ENCODE measurements at places on chromosomes 7 and 10. TPM values are rescaled to one million over a fixed set of nuclear protein-coding genes. Genes with fewer than 3 reads are reported as not detected.

DNA sequence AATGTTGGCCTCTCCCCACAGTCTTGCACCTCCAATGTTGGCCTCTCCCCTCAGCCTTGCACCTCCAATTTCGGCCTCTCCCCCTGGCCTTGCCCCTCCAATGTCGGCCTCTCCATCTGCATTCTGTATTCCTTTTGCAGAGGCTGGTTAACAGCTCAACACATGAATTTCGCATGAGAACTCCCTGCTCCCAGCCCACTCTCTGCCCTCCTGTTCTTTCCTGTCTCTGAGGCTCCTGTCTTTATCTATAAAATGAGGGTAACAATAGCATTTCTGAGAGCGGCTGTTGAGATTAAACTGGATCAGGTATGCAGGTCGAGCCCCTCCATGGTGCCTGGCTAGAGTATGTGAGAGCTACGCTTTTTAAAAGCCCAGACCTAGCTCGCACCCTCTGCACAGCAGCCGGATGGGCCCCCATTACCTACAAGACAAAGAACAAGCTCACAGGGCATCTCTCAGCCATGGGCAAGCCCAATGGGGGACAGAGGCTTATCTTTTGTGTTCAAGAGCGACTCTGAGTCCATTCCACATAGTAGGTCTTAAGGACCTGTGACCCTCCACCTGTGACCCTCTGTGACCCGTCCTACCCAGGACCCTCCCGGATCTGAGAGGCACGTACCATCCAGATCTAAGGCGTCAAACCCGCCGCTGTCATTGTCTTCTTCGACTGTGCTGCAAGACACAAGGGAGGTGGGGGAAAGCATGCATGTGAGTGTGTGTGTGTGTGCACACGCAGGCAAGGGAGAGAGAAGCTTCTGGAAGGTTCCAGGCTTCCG lies 82.2 kb upstream of the GNA12 start:
- H3K27me3 ChIP-seq: no peaks in the 10 kb centered on the region
- H3K36me3 ChIP-seq: peaks cover 58% of the 10 kb centered on the region
- H3K27ac ChIP-seq: no peak overlapping the region
- H3K4me3 ChIP-seq: no peak overlapping the region
- DNase-seq: no peak
- peaks cover 10% of the 10 kb centered on the region for H3K4me1 ChIP-seq

PTER gene
- 15.5 TPM for total RNA-seq

IRF5 gene
- 10.0 TPM for total RNA-seq

GRCh38 chr7:40213291-40213690 lies 78.5 kb downstream of the SUGCT start:
- H3K4me1 ChIP-seq: no peaks in the 10 kb centered on the region
- H3K36me3 ChIP-seq: no peaks in the 10 kb centered on the region
- no peak overlapping the region for H3K27ac ChIP-seq
- no peaks in the 10 kb centered on the region for H3K27me3 ChIP-seq
- H3K4me3 ChIP-seq: no peak overlapping the region

DNA sequence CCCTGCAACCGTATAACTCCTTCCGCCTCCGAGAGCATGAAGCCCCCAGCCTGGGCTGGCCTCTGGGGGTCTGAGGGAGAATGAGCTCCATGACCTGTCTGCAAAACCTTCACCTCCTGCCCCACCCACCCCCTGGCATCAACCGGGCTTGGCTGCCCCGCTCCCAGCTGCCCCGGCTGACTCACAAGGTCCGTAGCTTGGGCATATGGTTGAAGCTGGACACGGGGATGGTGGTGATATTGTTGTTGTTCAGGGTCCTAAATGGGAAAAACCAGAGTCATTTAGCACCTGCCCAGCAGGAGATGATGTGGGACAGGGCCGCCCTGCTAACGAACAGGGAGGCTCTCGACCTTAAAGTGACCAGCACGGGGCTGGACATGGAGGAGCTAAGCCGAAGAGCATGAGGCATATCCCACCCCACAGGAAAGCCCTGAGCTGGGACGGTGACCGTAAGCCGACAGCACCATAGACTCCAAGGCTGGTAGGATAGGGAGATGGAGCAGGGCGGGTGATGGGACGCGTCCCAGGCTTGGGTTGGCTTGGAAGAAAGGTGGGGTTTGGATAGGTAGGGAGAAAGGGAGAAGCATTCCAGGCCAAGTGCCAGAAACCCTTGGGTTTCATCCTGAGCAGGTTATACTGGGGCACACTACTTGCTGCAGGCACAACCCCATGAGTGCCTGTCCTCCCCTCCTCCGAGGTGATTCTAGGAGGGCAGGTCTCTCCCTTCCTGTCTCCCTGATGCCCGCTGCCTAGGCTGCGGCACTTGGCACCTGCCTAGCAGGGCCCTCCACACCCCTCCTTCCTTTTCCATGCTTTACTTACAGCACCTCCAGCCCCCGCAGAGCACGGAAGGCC lies 121.5 kb downstream of the SLIT1 start:
- no peaks in the 10 kb centered on the region for H3K27me3 ChIP-seq
- peaks cover 4% of the 10 kb centered on the region for H3K4me1 ChIP-seq
- H3K4me3 ChIP-seq: no peak overlapping the region

DNA sequence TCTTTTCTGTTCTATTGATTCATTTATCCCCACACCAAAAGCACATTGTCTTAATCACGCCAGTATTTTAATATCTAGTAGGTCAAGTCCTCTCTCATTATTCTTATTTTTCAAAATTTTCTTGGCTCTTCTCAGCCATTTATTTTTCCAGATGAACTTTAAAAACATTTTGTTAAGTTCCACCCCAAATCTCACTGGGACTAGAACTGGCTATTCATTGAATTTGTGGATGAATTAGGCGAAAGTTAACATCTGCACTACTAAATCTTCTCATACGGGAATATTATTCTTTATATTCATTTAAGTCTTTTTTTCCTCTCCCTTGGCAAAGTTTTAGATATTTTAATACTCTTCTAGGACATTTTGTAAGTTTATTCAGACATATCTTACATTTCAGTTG lies 295.2 kb upstream of the MGMT start:
- H3K27me3 ChIP-seq: no peaks in the 10 kb centered on the region
- H3K4me3 ChIP-seq: no peak overlapping the region
- no peaks in the 10 kb centered on the region for H3K36me3 ChIP-seq

DNA sequence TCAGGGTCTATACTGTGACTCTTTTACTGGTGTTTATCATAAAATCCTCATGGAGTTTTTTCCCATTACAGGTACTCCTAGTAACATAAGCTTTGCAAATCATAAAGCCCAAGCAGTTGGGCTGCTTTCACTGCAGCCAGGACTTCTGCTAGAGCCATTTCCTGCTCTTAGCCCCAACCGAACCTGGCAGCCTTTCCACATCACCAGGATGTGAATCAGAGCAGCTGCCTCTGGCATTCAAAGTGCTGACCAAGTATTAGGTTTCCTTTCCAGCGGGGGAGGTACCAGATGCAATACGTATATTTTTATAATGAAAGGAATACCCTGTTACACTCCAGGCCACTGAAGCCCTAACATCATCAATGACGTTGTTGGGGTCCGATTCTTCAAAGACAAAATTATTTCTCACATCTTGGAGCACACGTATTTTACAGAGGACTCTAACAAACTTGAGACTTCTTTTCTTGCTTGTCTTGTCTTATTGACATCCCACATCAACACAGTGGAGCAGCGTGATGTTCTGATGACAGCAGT lies 3.6 kb upstream of the HTR5A start:
- peaks cover 11% of the 10 kb centered on the region for H3K27me3 ChIP-seq
- H3K4me3 ChIP-seq: no peak overlapping the region
- no peaks in the 10 kb centered on the region for H3K36me3 ChIP-seq
- H3K4me1 ChIP-seq: peaks cover 8% of the 10 kb centered on the region
- DNase-seq: no peak

GRCh38 chr10:78262860-78263259 lies 229.2 kb downstream of the RPS24 start:
- no peaks in the 10 kb centered on the region for H3K27me3 ChIP-seq
- no peaks in the 10 kb centered on the region for H3K4me1 ChIP-seq
- no peak for DNase-seq
- H3K27ac ChIP-seq: no peak overlapping the region
- H3K36me3 ChIP-seq: no peaks in the 10 kb centered on the region

SPDYE6 gene
- total RNA-seq: not detected

DNA sequence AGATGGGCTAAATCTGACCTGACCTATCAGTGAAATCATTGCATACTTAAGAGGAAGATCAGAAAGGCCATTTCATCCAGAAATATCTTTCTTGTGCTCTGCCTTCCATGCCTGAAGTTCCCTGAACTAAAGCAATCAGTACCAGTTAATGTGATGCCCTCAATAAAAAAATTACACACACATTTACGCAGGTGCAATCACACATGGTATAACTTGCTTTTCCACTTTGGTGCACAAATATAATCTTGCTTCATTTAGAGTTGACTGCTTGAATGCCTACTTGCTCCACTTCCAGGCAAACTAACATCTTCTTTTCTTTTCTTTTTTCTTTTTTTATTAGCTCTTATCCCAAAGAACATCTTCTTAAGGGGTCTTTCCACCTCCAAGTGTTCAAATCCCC lies 58.3 kb upstream of the KIF5B start:
- DNase-seq: no peak
- no peaks in the 10 kb centered on the region for H3K36me3 ChIP-seq
- H3K4me3 ChIP-seq: no peak overlapping the region

ZNF511 gene
- total RNA-seq: 20.6 TPM

DNA sequence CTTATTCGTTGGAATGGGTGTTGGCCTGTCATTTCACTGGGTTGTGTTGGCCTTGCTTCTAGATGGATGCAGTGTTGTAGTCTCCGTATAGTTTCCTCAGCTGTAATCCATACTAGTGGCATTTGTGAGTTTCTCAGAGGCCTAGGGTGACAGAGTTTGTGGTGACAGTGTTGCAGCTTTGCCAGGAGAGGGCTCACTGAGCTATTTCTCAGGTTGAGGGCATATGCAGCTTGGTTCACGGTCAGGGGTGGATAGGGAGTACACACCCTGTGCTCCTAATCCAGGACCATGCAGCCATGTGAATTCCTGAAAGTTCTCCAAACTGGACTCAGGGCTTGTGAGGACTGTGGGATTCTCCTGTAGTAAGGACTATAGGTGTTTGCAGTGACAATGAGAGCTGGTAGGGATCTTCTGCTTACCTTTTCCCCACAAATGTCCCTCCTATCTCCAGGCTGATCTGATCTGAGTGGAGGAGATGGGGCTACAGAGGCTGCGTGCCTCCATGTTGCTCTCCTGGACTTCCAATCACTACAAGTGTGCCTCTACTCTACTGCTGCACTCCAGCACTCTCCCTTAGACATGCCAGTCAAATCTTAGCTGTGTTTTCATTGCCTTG lies 229.0 kb downstream of the STK31 start:
- H3K4me3 ChIP-seq: no peak overlapping the region
- no peaks in the 10 kb centered on the region for H3K4me1 ChIP-seq
- H3K27ac ChIP-seq: no peak overlapping the region
- no peaks in the 10 kb centered on the region for H3K36me3 ChIP-seq

C10orf62 gene
- total RNA-seq: not detected

- no peaks in the 10 kb centered on the region for H3K4me1 ChIP-seq
- no peak overlapping the region for H3K27ac ChIP-seq
- no peaks in the 10 kb centered on the region for H3K36me3 ChIP-seq
- no peak overlapping the region for H3K4me3 ChIP-seq
- H3K27me3 ChIP-seq: peaks cover 2% of the 10 kb centered on the region
- DNase-seq: no peak
These were observed 19.6 kb upstream of the ADAM12 start for GRCh38 chr10:126407831-126408230.

DNA sequence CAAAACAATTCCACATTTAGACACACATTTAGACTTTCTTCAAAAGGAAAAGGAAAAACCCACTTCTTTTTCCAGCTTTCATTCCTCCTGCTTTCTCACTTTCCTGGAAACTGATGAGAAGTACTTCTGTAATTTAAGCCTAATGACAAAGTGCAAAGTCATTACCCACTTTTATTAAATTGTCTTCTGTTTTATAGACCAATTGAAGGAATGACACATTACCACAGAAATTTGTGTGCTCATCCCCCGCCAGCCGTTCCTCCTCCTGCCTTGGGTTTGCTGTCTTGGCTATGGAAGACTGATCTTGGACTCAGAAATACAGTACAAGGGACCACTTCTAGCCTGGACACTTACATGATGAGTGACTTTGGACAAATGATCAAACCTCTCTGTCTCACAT lies 717.8 kb downstream of the SORCS3 start:
- H3K27me3 ChIP-seq: no peaks in the 10 kb centered on the region
- no peak for DNase-seq
- no peak overlapping the region for H3K4me3 ChIP-seq
- no peaks in the 10 kb centered on the region for H3K4me1 ChIP-seq

KNDC1 gene
- total RNA-seq: 0.19 TPM

SPDYE5 gene
- total RNA-seq: 0.05 TPM

DNA sequence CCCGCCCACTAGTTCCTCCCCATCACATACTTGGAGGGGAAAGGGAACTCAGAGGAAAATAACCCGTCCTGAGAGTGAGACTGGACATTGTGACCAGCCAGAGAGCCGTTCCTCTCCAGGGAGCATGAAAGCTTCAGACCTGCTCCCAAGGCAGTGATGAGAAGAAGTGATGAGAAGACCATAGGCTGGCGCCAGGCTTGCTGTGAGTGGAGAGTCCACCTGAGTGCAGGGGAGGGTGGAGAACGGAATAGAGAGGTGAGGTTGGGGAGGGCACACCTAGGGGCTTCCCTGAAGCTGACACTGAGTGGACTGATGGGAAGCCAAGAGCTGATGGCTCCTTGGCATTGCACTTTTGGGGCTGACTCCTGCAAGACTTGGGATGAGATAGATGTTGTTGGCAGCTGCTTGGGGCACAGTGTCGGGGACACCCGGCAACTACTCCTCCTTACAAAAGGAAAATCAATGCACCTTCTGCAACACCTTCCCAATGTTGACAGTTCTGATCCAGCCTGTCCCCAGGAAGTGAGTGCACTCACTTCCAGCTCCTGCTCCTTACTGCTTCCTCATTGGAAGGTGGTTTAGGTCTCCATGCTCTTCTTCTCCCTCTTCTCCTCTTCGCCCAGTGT lies 79.4 kb downstream of the EMX2 start:
- H3K4me1 ChIP-seq: no peaks in the 10 kb centered on the region
- H3K27me3 ChIP-seq: no peaks in the 10 kb centered on the region
- H3K4me3 ChIP-seq: no peak overlapping the region
- H3K27ac ChIP-seq: no peak overlapping the region
- DNase-seq: no peak

DNA sequence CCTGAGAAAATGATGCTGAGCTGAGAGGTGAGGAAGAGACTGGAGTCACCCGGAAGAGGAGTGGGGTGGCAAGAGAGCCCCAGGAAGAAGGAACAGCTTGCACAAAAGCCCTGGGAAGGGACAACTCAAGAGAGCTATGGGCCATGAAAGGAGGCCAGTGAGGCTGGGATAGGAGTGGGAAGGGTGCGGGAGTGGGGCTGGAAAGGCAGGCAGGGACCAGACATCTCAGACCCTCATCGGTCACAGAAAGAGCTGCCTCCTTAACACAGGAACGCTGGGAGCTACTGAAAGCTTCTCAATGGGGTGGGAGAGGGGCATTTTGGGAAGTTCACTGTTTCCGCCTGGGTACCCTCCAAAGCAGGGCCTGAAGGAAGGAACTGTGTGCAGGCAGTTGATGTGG lies 122.0 kb upstream of the UNC5B start:
- DNase-seq: no peak
- H3K36me3 ChIP-seq: no peaks in the 10 kb centered on the region
- H3K27ac ChIP-seq: no peak overlapping the region
- H3K27me3 ChIP-seq: no peaks in the 10 kb centered on the region

LBX1 gene
- not detected for total RNA-seq

GRCh38 chr10:53122281-53122680 lies 349.7 kb upstream of the MBL2 start:
- no peaks in the 10 kb centered on the region for H3K4me1 ChIP-seq
- no peak overlapping the region for H3K27ac ChIP-seq
- DNase-seq: no peak
